NCI-H2081 treated with DMSO at 0.1 percent for 48 hours (cell line): ENCODE measurements at places on chromosomes 5 and 9.

DNA sequence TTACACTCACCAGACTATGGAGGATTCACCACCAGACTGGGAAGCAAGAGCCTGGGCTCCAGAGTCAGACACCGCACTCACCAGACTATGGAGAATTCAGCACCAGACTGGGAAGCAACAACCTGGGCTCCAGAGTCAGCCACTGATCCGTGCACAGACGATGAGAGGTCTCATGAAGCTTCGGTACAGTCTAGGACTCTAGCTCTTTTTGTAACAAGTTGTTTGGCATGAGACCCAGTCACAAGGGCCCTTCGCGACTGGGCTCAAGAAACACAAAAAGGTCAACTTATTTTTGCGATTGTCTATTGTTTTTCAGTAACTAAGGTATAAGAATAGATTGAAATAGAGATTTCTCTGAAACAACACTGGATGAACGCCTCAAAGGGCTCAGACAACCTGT is 192.7 kb upstream of the ADAMTSL1 start:
- no peak for DNase-seq

- no peak for DNase-seq
These were observed 4.3 kb upstream of the COX7C start for GRCh38 chr5:86613455-86613854.

- DNase-seq = no peak
These were observed 165.3 kb downstream of the ARRDC3 start for GRCh38 chr5:91217859-91218258.

GRCh38 chr9:125049212-125050049 is 93.9 kb downstream of the SCAI start:
- DNase-seq = no peak

DNA sequence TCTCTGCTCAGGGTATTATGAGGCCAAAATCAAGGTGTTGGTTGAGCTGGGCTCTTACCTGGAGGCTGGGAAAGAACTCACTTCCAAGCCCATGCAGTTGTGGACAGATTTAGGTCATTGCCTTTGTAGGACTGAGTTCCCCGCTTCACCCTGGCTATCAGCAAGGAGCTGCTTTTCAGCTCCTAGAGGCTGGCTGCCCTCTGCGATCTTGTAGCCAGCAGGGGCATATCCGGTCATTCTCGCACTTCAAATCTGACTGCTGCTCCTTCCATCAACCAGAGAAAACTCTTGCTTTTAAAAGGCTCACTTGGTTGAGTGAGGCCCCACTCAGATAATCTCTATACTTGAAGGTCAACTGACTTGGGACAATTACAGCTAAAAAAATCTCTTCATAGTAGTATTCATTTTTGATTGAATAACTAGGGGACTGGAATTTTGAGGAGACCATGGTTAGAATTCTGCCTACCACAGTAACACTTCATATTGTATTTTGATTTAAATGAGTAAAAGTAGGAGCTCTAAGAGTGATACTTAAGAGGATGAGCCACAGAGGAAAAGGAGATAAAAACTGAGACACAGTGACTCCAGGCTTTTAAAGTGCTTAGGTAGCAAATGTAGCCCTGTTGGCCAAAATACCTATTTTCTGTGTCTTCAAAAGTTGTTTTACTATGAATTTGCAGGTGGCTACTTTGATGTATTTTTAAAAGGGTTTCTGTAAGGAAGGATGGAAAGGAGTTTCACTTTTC is 137.4 kb downstream of the CD180 start:
- no peak for DNase-seq

DNA sequence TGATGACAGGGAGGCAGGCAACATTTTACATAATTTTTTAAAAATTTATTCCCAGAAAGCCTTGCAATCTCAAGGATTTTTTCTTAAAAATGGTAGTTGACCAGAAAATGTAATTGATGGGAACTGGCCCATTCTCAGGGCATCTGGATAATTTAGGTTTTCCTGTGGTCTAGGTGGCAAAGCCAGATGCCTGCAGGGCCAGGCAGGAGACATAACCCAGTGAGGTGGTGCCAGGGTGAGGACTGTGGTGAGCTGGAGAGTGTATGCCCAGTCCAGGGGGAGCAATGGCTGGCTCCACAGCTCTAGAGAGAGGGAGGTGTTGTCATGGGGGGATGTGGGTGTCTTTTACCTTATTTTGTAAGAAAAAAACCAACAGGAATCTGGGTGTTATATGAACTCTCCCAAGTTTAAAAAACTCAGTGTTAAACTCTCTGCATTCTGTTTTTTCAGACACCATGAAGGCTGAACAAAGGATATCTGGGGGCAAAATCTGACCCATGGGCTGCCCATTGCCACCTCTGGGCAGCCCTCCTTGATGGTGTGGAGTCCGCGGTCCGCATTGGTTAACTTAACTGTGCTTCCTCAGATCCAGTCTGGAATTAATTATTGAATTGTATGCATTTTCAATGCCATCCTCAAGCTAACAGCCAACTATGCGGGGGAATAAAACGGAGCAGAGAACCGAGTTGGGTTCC is 43.9 kb downstream of the BOD1 start:
- no peak for DNase-seq

GRCh38 chr9:113164536-113165300 is 13.9 kb downstream of the SLC31A2 start:
- no peak for DNase-seq

DNA sequence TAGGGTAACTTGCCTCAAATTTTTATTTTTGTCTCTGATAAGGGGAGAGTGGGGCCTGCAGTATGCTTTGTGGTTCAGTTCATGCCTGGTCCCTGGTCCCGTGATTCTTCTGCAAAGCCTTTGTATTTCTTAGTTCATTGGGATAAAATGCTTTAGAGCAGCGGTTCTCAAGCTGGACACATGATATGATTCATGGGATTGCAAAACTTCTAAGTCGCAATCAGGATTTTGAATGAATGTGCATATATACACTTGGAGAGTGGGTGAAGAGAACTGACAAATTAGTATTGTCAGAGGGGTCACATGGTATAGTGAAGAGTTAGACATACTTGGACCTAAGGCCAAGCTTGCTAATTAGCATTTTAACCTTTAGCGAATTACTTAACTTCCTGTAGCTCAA is 265.4 kb upstream of the KLF9 start:
- no peak for DNase-seq
